ELF-1 (cell line): ENCODE measurements at places on chromosomes 11 and 22.

DNA sequence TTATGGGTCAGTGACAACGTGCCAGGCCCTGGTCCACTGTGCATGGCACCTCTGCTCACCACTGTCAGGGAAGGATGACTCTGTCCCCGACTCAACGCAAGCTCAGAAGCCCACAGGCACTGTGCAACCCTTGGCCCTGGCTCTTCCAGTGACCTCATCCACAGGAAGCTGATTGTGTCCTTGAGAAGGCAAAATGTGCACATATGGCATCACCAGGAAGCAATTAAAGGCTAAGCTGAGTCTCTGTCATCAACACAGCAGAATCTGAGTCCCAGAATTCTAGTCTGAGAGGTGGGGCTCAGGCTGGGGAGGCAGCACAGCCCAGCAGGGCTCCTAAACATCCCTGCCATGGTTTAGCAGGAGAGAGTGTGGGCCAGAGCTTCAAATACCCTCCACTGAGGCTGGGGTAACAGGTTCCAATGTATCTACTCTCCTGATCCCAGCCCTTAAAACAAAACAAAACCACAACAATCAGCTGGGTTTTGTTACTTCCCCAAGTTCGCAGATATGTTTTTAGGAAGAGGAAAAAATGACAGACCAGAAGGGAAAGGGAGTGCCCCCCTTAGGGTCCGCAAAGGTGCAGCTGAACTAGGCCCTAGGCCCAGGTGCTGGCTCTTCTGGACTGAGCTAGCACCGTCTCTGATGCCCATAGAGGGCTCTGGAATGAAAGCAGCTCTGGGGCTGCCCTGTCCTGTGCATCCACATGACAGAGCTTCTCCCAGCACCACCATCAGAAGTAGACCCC, 33.5 kb upstream of the GNAZ start:
- no peak for DNase-seq

GRCh38 chr11:48182860-48183526, 33.6 kb upstream of the OR4B1 start:
- DNase-seq = no peak

- no peak for DNase-seq
Measured at GRCh38 chr11:9019861-9020260, 16.1 kb upstream of the NRIP3 start.

DNA sequence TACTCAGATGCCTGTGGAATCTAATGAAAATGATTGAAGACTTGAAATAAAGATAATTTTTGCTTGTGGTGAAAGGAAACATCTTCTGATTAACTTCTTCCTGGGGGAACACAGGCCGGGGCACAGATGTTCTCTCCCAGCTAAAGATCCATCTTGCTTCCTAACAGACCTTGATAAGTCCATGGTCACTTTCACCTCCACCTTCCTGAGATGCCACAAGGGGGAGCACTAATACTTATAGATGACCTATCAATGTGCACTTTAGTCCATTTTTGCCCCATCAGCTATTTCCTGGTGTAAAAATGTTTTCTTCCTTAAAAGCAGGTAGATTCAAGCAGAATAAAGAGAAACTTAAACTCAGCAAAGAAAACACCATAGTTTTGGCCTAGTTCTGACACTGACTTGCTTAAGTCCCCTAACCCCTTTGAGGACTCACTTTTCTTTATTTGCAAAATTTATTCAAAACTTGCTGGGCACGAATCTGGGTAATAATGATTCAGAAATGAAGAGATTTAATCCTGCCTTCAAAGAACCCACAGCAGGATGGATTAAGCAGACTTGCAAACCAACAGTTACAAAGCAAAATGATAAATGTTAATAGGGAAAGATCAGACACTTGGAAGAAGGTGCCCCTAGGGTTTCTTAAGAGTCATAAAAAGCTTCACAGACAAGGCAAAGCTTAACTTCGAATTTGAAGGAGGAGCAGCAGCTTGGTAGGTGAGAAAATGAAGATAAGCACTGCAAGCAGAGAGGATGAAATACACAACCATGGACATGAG, 158.7 kb downstream of the RAB38 start:
- DNase-seq = peak; percentile 41

GRCh38 chr11:10413268-10413667, 41.8 kb upstream of the AMPD3 start:
- no peak for DNase-seq

GRCh38 chr11:25702417-25702816, 629.5 kb upstream of the ANO3 start:
- DNase-seq = no peak

DNA sequence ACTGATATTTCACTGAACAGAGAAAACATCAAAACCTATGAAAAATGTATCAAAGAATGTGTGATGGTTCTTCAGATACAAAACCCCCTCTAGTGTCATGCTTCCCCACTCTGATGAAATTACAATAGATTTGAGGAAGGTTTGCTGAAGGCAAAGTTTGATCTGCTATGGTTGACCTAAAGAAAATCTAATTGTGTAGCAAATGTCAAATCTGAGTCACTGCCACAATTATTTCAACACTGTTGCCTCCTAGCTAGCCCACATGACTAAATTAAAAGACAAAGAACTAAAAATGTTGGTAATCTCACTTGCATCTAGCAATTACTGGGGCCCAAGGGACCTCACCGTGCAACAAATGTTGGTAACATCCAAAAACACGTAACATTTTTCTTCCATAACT, 728.0 kb downstream of the DLG2 start:
- DNase-seq = no peak

GRCh38 chr11:82038154-82038553, 695.5 kb downstream of the FAM181B start:
- no peak for DNase-seq

GRCh38 chr11:11349870-11350337, 3.1 kb downstream of the CSNK2A3 start:
- no peak for DNase-seq

DNA sequence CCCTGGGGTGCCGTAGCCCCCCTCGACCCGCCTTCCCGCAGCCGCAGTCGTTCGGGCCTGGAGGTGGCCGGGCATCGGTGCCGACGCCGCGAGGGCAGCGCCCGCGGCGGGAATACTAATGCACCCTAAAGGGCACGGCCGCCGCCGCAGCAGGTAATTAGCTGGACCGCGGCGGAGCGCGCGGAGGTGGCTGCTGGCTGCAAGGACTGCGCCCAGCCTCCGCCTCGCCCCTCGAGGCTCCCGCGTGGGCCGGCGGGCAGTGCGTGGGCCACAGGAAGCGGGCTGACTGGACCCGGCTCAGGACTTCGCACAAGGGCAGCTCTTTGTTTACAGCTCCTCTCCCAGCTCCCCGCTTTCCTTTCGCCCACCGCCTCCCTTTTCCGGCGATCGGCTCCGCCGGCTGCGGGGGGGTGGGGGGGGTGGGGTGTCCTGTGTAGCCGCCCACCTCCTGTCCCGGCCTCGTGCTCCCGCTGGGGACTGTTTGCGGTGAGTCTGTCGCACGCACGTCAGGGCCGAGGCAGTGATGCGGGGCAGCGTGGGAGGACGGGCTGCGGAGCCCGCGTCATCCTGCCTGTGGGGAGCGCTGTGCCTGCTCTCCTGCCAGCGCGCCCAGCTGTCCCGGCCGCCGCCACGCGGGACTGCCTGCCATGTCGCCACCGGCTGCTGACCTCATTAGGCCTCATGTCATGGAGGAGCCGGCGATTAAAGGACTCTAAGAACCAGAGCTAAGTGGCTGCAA, 53.2 kb downstream of the GRIK4 start:
- peak; percentile 47 for DNase-seq

DNA sequence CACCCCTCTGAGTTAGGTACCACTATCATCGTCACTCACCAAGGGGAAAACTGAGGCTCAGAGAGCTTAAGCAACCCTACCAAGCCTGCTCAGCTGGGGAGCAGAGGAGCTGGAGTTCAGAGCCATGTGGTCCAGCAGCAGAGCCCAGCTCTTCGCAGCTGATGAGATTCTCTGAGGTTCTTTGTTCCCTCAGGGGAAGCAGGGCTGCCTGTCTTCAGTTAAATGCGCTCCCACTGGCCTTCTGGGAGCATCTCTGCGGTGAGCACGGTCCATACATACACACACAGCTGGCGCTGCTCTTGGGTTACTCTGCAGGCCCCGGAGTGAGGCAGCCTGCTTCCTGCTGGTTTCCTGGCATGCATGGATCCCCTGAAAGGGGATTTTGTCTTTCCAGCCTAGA, 5.2 kb upstream of the PTGDR2 start:
- no peak for DNase-seq

DNA sequence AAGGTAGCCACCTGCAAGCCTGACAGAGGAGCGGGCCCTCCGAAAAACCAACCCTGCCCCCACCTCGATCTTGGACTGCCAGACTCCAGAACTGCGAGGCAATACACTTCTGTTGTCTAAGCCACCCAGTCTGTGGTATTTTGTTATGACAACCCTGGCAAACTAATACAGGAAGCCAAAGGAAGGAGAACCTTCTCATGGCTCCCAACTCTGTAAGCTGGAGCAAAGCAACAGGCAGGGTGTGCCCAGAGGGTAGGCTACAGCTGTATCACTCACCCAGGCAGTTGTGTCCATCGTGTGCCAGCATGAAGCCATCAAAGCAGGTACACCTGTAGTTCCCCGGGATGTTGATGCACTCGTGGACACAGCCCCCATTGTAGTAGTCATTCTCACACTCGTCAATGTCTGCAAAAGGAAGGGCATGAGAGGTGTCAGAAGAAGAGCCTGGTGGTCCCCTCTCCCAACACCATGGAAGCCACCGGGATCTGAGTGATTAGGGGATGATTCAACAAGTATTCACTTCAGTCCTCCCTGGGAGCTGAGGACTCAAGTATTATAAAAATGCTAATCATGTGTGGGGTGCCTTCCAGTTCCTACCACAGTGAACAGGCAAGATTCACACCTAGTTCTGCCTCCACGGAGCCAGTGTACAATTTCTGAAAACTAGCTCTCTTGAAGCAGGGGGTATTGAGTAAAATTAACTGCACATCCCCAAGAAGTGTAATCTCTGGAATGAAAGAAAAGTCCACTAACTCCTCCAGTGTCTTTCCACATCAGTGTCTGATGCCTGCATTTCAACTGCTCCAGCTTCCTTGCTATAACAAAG, 23.3 kb downstream of the SCUBE1 start:
- DNase-seq = no peak

- DNase-seq = no peak
Measured at GRCh38 chr11:99920956-99921355, 766.1 kb upstream of the ARHGAP42 start.

- DNase-seq = no peak
Measured at GRCh38 chr22:42913874-42914510, 56.9 kb upstream of the ARFGAP3 start.

DNA sequence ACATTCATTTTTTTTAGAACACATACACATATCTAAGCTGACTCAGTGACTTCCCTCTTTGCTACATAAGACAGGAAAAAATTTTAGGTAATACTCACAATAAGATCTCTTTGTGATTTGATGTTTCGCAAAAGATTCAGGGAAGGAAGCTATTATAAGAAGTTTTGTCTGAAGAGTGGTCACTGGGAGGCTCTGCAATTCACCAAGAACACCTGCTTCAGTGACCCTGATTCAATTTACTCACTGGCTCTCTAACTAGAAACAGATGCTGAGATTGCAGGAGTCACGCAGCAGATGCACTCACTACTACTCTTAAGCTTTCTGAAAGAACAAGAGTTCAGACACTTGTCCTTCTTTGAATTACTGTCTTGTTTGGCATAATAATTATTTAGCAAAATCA, 193.6 kb upstream of the DDI1 start:
- no peak for DNase-seq

DNA sequence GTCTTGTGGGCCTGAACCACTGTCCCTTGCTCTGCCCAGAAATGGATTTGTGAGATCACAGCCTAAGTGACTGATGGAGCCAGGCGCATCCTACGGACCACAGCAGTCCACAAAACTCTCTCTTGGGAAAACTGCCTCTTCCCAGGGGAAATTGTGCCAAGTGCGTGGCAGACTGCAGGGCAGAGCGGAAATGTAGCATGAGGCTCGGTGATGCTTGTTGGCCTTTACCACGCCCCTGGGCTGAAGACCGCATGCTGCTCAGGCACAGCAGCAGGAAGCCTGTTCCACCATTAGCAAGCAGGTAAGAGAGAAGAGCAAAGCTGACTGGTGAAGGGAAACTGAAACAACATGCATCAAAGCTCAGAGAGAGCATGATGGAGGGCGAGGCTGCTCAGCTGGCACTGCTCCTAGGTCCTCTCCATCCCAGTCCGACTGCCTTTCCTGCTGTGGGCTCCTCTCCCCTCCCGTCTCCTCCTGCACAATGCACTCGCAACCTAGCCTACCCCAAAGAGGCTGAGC, 26.5 kb upstream of the SCARF2 start:
- no peak for DNase-seq

GRCh38 chr11:22785251-22785650, 44.4 kb downstream of the SVIP start:
- DNase-seq = no peak

GRCh38 chr11:776561-777287, 563 bp downstream of the GATD1 start:
- peak; percentile 71 for DNase-seq

- DNase-seq = peak; percentile 73
Measured at GRCh38 chr11:34356913-34357700, 703 bp downstream of the ABTB2 start.

DNA sequence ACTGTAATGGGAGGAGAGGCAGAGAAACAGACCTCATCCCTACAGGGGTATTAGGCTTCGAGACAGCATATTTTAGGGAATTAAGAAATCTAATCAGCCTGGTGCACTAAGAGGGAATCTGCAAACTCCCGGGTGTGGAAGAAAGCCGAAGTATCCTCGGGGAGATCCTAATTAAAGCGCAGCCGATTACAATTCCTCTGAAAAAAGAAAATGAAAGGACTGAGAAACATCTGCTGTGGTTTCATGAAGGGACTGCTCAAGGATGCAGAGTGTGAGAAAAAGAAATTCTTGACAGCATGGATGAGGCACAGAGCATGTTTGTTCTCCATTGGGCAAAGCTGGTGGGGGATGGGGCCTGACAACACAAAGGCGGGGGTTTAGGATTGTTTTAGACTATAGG, 290.0 kb upstream of the LARGE1 start:
- no peak for DNase-seq

DNA sequence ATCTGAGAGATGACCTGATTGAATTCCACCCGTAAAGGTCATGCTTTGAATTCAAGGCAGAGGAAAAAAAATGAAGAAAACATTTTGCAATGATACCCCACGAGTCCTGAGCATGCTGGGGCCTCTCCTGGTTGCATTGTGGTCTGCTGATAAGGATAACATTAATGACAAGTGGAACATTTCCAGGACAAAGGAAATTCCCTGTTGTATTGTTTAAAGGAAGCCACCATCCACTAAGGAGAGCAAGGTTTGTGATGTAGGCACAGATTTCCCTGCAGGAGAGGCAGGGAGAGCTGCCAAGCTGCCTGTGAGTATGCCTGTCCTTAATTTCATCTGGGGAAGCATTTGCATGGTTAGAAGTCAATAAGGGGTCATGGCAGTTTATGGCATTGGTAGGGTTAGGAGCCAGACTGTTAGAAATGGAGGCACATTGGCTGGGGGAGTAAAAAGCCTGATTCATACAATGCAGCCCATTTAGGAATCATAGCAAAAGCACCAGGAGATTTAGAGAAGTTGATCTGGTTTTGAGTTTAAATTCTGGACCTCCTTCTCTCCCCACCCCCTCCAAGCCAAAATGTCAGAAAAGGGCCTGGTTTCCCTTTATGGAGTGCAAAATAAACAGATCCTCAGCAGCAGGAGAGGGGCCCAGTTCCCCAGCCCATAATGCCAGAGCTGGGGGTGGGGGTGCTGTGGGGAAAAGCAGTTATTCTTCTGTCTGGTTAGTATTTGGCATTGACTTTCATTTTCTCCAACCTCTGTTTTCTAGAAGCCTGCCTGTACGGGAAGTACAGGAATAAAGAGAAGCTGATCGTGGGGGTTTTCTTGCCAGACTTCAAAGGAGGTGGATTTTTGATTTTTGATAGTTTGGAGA, 22.1 kb downstream of the FLI1 start:
- DNase-seq = no peak

GRCh38 chr11:14593671-14594070, 49.9 kb upstream of the PDE3B start:
- DNase-seq = peak; percentile 30

- no peak for DNase-seq
Measured at GRCh38 chr11:69263736-69264052, 30.3 kb upstream of the MYEOV start.
